ENCODE measurements at places on chromosomes 16 and 17.

- no peak for DNase-seq
Observed at GRCh38 chr16:17446661-17447060, 24.1 kb downstream of the XYLT1 start.

- no peak for DNase-seq
Observed at GRCh38 chr17:2383628-2384167, 17.2 kb downstream of the MNT start.

DNA sequence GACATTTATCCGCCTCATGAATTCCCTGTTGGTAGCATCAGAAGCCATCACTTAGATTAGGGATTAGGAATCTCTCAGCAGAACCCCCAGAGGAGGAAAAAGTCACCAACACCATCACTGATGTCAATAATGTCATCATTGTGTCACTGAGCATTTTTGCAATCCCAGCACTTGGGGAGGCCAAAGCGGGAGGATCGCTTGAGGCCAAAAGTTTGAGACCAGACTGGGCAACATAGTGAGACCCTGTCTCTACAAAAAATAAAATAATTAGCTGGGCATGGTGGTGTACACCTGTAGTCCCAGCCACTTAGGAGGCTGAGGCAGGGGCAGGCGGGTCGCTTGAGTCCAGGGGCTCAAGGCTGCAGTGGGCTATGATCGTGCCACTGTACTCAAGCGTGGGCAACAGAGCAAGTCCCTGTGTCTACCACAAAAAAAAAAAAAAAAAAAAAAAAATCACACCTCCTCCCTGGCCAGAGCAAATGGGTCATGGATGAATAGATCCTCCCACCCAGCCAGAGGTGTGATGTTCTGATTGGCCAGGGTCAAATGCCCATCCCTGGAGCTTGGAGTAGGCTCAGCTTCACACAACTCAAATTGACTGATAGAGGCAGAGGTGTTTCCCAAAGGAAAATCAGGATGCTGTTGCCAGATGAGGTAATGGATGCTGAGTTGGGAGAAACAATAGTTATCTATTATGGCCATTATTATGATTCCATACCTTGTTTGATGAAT lies 31.6 kb downstream of the VWA3A start:
- no peak for DNase-seq

GRCh38 chr17:28928061-28928460 lies 23.3 kb downstream of the PHF12 start:
- peak; percentile 44 for DNase-seq

DNA sequence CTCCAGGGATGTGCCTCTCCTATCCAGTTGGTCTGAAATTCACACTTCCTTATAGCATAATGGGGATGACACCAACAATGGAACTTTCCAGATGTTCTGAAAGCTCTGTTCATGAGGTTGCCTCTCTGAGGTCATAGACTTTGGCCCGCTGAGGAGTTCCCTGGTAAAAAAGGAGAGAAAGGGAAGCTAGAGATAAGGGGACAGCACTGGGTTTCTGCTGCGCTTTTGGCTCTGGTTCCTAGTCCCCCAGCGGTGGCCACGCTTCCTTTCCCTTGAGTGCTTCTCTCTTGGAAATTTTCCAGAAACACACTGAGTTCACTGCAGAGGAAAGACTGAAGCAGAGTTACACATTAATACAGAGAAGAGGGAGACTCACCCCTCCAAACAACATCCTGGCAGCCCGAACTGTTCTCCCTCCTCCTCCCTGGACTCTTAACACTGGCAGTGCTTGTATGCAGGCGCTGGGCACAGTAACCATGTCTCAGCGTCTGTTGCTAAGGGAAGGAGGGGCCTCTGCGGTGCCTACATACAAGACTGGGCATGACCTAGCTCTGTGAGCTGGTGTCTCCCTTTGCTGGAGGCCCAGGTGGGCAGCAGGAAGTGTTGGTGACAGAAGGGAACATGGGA lies at the start of gene DNAH3:
Gene DNAH3, minus strand, starts transcription at position 472 of the 627 bp plus-strand sequence. CDS start 527 bp downstream, outside the sequence.
- no peak for DNase-seq

GRCh38 chr16:69114346-69114975 lies 9.0 kb downstream of the HAS3 start:
- DNase-seq, result no peak

DNA sequence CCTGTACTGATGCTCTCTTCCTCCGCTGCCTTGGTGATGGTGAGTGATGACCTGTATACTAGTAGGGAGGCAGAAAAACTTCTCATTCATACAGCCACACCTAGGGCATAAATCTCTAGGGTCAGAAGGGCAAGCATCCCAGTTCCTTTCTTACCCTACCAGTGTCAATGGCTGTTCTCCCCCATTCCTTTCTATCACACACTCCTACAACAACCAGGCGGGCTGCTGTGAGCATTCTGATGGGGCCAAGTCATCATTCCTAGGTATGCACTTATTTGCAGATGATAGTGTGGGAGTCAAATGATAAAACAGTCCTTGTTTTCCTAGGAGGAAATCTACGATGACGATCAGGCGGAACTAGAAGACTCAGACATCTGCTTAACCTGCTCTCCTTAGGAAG lies 14.0 kb upstream of the SLC6A4 start:
- DNase-seq, result no peak
